Panc1 (cell line): ENCODE measurements at places on chromosomes 11 and 22.

- no peak for DNase-seq
Observed at GRCh38 chr11:33419924-33420323, 162.7 kb downstream of the HIPK3 start.

DNA sequence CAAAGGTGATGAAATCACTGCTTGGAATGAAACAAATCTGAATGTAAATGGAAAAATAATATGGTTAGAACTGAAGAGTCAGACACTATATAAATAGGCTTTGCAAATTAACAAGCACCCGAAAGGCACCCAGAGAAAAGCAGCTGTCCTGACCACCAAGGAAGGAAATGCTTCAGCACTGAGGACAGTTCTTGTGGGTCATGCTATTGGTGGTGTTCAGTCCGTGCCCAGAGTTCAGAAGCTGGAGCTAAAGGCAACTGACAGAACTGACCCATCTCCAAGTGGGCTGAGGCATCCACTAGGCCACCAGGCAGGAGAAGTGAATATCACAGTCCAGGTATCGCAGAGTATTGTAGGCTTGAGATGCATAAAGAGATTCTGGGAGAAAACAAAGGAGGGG, 208.9 kb downstream of the OPCML start:
- no peak for DNase-seq

DNA sequence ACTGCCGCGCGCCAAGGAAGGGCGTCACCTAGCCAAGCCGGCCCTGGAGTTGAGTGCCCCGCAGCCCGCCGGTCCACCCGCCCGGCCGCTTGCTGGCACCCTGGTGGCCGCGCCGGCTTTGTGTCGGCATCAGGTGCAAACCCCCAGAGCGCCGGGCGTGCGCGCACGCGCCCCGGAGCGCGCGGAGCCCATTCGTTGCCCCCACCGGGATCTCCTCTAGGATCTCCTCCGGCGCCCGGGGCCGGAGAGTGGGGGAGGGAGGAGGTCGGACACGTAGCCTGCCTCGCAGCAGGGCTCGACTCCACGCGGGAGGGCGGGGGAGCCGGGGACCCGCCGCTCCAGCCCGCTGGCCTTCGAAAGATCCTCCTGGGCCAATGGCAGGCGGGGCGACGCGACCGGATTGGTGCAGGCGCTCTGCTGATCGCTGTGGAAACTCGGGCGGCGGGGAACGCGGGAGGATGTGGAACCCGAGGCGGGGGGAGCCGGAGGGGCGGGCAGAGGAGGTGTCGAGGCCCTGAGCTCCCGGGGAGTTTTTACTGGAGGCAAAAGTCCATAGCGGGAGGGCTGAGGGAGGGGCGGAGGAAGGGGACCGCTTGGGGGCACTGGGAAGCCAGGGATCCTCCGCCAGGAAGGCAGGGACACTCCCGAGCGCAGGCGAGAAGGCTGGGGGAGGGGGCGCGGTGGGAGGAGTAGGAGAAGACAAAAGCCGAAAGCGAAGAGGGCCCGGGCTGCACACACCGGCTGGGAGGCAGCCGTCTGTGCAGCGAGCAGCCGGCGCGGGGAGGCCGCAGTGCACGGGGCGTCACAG, at the start of gene FADS2:
Gene FADS2, plus strand, starts transcription at position 730 of the 808 bp plus-strand sequence. CDS start 91 bp downstream, outside the sequence.
- DNase-seq, result no peak

DNA sequence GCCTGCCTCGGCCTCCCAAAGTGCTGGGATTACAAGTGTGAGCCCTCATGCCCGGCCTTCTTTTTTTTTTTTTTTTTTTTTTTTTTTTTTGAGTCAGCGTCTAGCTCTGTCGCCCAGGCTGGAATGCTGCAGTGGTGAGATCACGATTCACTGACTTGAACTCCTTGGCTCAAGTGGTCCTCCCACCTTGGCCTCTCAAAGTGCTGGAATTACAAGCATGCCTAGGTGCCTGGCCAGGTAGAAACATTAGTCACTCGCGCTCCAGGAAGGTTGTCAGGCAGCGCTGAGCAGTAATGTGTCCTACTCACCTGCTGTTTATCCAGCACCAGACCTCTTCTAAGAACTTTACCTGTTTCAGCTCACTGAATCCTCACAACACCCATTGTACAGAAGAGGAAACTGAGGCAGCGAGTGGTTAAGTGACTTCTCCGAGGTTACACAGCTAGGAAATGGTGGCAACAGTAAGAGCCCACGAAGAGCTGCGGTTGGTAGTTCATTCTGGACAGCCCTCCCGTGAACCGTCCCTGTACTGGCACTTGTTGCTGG, 496 bp upstream of the CST6 start:
- no peak for DNase-seq

GRCh38 chr11:70381872-70382861, 16.2 kb upstream of the CTTN start:
- DNase-seq, result no peak

GRCh38 chr11:9160166-9160565, 68.8 kb upstream of the SCUBE2 start:
- DNase-seq, result no peak

GRCh38 chr11:127653076-127653475, 652.5 kb upstream of the KIRREL3 start:
- no peak for DNase-seq

GRCh38 chr11:131409345-131409744, 38.9 kb downstream of the NTM start:
- DNase-seq, result no peak

DNA sequence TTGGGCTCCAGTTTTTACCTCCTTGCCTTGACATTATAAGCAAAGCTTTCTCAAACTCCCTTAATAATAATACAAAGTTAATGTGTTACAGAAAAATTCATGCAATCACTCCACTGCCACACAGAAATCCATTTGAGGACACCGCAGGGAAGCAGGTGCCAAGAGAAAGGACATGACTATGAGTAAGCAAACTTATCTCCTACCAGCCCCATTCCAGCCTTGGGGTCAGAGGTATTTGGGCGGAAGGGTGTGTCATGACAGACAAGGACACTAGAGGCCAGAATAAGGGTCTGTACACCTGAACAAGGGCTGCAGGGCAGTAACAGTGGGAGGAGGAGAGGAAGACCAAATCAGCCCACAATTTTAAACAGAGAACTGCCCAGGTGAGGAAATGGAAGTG, 5.9 kb downstream of the GNG3 start:
- DNase-seq, result no peak

DNA sequence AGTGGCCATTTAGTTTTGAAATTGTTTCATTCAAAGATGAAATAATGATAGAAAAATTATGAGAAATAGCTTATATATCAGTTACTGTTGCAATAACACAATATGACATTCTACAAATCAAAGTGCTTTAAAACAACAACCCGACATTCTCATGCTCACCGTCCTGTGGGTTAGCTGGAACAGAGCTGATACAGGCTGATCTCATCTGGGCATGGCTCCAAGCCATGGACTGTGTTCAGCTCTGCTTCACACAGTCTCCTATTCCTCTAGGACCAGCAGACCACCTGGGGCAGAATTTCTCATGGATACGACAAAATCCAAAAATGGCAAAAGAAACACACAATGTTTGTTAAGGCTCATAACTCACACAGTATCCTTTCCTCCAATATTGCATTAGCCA, 178.6 kb downstream of the CNTN5 start:
- DNase-seq, result no peak

DNA sequence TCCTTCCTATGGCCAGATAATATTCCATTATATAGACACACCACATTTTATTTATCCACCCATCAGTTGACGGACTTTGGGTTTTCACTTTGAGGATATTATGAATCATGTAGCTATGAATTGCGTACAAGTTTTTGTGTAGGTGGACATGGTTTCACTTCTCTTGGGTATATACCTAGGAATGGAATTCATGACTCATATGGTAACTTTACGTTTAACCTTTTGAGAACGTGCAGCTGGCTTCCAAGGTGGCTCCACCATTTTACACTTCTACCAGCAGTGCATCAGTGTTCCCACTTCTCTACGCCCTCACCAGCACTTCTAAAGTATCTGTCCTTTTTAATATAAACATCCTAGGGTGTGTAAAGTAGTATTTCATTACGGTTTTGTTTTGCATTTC, 112.0 kb downstream of the PLEKHA7 start:
- no peak for DNase-seq
